ENCODE measurements at places on chromosomes 3 and 15.

DNA sequence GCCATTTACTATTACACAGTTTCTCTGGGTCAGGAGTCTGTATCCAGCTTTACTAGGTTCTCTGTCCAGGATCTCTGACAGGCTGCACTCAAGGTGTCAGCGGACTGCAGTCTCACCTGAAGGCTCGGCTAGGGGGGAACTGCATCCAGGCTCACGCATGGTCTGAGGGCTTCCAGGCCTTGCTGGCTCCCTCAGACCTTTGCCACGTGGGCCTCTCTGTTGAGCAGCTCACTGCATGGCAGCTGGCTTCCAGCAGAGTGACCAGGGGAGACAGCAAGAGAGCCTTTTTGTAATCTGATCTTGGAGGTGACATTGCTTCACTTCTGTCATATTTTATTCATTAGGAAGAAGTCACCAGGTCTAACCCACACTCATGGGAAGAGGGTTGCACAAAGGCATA is 152.3 kb downstream of the CACNA2D3 start:
- DNase-seq: no peak

DNA sequence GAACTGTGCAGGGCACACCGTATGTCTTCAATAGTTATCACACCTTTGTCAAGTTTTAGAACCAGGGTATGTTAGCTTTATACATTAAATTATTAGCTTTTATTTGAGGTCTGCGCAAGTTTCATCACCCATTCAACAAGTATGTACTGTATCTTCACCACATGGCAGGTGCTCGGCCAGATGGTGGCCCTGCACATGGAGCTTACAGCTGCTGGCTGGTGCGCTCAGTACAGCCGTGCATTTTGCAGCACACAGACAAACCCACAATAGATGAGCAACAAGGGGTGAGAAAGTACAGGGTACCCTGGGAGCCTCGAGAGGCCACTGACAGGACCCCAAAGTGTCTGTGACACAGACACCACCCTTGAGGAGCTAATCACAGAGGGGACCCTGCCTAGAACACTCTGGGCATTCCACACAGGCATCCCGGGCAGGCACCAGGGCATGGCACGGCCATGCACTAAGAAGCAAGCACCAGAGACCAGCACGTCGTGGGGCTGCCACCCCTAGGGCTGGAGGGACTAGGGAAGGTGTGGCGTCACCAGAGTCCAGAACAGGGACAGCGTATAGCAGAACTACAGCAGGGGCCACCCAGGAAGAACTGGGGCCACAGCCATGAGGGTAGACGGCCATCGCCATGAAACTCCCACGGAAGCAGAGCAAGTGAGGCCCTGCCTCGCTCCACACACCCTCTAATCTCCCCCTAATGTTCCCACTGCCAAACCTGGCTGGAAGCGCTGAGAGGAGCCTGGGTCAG is 27.4 kb downstream of the ZXDC start:
- DNase-seq: no peak

DNA sequence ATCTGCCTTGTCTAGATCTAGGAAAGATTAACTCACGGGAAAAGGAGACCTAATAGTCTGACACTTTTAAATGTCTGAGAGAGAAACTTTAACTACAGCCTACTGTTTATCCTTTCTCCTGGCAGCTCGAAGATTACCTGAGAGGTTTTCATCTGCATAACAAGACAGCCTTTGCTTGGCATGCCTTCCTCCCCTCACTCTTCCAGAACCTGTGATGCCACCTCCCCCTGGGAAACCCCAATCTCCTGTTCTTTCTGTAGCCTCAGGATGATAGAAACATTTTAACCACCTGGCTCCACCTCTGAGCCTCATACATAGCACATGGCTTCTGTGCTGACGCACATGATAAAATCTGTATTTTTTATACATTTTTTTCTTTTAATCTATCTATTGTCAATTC is 420.8 kb downstream of the CNTN6 start:
- DNase-seq: no peak

DNA sequence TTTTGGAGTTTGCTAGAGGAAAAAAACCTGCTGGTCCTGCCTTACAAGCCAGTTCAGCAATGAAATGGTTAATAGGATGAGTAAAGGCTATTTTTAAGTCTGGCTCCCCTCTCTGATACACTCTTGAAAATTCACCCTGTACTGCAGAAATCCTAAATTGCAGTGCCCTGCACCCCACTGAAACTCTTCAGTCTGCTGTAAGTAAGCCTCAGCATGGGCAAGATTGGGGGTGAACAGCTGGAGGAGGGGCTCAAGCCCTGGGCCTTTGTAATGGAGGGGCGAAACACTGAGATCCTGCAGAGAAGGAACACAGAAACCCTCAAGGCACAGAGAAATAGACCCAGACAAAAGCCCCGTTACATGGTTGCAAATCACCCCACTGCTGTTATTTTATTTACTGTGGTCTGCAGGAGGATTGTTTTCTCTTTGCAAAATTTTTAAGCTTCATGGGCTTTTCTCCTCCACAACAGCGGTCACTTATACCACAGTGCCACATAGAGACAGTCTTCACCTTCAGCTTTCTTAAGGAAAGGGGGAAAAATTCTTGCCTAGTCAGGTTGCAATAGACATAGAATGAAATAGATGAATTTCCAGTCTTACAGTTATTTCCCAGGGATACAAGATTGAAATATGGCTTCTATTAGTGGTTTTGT is 45.0 kb downstream of the SOX2 start:
- no peak for DNase-seq

DNA sequence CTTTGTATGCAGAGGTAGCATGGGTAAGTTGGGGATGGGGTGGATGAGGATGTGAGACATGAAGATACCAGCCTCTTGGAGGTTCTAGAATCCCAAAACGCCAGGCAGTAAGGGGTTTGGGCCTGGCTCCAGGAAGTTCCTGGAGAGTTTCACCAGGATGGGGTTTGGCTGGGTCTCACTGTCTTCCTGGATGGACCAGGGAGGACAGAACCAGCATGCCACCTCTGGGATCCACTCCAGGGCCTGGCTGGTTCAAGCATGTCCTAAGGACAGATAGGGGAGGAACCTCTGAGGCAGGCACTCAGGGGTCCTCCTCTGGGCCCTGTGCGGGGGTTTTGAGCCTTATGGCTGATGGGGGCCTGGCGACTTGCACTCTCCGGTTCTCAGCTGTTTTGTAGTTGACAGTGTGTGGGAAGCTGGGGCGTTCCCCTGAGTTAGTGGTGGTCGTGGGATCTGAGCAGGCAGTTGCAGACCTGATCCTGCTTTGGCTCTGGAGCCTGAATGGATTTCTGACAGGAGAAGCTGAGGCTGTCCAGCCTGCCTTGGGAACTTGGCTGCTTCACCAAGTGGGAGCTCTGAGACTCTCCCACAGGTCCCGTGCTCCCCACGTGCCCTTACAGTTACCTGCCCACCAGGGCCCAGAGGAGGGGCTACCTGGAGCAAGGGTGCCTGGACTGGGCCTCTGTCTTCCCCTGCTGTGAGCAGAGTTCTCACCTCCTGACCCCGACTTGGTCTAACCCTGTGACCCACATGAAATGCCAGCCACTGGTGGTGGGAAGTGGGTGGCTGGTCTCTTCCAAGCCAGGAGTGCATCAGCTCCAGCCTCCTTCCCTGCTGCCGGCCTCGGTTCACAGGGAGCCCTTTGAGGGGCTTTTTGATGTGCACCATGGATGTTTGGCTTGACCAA is 128.4 kb downstream of the EEFSEC start:
- no peak for DNase-seq
